ENCODE measurements at places on chromosomes 7 and 10. TPM values are rescaled to one million over a fixed set of nuclear protein-coding genes. Genes with fewer than 3 reads are reported as not detected.

GRCh38 chr7:157952050-157952667 lies 615.4 kb downstream of the DNAJB6 start:
- H3K27ac ChIP-seq = no peak overlapping the region
- H3K27me3 ChIP-seq = no peaks in the 10 kb centered on the region
- H3K4me1 ChIP-seq = no peaks in the 10 kb centered on the region
- no peak for DNase-seq
- H3K4me3 ChIP-seq = no peak overlapping the region

DNA sequence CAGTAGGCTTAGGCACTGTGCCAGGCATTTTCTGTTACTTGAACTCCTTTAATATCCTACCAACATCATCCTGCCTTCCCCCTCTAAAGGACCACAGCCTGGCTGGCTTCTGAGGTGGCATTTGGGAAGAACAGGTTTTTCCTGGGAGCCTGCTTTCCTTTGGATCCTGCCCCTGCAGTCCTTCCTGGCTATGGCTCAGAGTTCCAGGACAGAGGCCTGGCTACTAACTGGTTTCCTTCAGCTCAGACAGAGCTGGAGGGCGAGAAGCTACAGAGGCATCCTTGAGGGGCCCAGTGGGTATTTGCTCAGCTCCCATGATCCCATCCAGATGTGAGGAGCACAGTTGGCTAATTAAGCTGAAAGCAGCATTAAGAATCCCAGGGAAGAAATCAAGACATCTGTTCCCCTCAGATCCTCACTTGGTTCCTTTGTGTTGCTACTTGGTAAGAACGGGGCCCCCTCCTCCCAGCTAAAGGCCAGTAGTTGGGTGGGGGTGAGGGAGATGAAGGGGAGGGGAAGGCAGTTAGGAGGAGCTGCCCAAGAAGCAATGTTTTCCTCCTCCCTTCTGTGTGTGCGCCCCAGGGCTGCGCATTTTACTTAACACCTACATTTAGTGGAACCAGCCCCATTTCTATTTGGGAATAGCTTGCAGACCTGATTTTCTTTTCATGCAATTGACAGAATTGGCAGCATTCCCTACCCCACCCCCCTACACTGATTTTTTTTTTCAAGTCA lies 142.6 kb upstream of the SORCS3 start:
- no peaks in the 10 kb centered on the region for H3K4me1 ChIP-seq
- no peak overlapping the region for H3K27ac ChIP-seq
- H3K36me3 ChIP-seq = no peaks in the 10 kb centered on the region
- peaks cover 6% of the 10 kb centered on the region for H3K27me3 ChIP-seq

DNA sequence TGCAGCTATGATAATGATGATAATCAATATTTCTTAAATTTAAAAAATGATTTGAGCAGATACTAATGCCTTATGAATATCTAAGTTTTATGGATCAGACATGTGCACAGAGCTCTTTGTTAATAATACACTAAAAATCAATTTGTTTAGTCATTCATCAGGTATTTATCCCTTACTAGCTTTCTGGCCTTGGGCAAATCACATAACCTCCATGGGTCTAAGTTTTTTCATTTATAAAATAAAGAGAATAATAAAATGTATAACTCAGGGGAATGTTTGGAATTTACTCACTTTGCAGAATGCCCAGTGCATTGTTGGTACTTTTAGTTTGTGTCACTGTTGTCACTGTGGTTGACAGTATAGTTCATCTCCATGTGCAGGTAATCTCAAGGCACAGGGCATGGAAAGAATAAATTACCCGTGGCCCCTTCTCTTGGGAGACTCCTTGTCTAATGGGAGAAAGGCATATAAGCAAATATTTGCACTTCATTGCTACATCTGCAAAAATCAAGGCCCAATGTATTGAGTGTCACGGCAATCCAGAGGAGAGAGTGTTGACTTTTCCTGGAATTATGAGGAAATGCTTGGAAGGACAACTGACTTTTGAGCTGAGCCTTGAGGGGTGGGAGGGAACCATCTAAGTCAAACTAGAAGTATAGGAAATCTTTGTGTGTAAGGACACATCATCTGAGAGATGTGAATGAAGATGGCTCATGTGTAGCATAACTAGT lies 64.7 kb upstream of the CTTNBP2 start:
- no peaks in the 10 kb centered on the region for H3K36me3 ChIP-seq
- no peak overlapping the region for H3K4me3 ChIP-seq
- no peaks in the 10 kb centered on the region for H3K27me3 ChIP-seq
- DNase-seq = no peak
- H3K27ac ChIP-seq = no peak overlapping the region

- peak overlapping the region; percentile 77 for H3K4me3 ChIP-seq
- no peaks in the 10 kb centered on the region for H3K27me3 ChIP-seq
- peaks cover 26% of the 10 kb centered on the region for H3K4me1 ChIP-seq
- H3K27ac ChIP-seq = no peak overlapping the region
Observed at GRCh38 chr7:1569016-1569415, 816 bp downstream of the PSMG3 start.

DNA sequence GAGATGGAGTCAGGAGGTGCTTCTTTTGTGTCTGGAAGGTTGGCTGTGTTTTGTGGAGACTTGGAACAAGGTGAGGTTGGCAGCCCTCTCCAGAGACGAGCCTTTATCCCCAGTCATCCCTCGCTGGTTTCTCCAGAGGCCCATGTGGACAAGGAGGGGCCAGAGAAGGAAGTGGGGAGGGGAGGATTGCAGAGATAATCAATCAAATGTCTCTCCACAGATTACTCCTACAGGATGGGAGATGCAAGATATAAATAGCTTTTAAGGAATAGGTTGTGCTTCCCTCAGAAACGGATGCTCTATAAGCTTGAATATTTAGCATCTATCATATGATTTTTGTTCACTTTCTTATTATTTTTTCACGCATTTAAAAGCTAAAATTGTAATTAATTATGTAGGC lies 70.4 kb upstream of the VWDE start:
- H3K27ac ChIP-seq = no peak overlapping the region
- H3K36me3 ChIP-seq = no peaks in the 10 kb centered on the region
- H3K27me3 ChIP-seq = no peaks in the 10 kb centered on the region
- no peak for DNase-seq
- H3K4me3 ChIP-seq = no peak overlapping the region

DNA sequence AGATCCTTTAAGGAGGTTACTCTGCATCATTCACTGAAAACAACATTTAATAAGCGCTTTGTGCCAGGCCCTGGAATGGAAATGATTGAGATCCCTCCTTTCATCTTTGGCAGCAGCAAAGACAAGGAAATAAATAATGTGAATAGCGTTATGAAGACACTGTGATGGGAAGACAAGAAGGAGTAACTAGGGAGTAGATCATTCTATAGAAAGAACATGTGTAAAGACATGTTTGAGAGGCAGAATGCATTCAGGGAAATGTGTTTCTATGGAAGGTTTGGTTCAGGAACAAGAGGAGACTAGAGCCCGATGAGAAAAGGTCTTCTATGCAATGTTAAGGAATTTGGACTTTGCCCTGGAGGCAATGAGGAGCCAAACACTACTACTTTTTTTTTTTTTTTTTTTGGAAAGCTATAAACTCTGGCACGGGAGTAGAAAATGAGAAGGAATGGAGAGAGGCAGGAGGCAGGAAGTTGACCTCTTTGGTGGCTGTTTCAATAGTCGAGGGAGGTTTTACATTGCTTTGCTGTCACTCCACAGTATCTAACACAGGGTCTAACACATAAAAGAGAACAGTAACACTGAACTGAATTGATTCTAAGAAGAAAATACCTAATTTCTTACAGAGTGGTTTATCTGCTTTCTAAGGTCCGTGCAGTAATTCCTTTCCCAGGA lies 44.9 kb downstream of the SMURF1 start:
- DNase-seq = no peak
- no peaks in the 10 kb centered on the region for H3K36me3 ChIP-seq
- no peak overlapping the region for H3K4me3 ChIP-seq
- H3K4me1 ChIP-seq = peaks cover 19% of the 10 kb centered on the region

The SLC35G1 gene
- 2.2 TPM for total RNA-seq

DNA sequence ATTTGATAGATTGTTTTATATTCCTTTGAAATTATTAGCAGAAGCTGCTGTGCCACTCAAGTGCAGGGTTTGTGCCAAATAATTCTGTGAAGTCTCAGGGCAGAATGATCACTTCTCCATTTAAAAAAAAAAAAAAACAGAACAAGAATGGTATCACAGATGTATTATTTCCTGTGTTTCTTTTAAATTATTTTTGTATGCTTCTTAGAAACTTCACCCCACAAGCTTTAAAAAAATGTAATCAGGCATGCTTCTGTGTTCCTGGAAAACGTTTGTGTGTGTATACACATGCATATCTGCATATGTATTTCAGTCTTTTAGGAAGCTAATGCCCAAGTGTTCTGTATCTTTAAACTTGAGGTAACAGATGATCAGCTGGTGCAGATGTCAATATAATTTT lies 6.3 kb upstream of the CD36 start:
- H3K27ac ChIP-seq = peak overlapping the region; percentile 23
- H3K4me1 ChIP-seq = peaks cover 80% of the 10 kb centered on the region
- H3K27me3 ChIP-seq = no peaks in the 10 kb centered on the region
- no peak for DNase-seq

DNA sequence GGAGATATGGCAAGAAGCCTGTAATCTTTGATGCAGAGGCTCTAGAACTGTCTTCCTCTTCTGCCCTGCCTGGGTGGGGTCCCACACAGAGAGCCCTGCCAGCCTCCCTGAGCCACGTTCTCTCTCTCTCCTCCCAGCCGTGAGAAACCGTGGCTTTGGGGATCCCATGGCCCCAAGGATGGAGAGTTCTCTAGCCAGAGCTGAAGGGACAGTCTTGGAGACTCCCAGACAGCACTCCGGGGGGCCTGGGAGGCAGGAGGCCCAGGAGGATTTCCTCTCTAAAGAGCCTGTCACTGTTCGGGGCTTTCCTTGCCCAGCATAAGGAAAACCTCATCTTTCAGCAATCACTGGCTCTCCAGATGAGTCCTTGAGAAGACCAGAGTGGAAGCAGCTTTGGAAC lies 227.1 kb downstream of the ARHGAP12 start:
- no peaks in the 10 kb centered on the region for H3K27me3 ChIP-seq
- H3K4me3 ChIP-seq = no peak overlapping the region
- no peaks in the 10 kb centered on the region for H3K36me3 ChIP-seq
- no peak for DNase-seq

DNA sequence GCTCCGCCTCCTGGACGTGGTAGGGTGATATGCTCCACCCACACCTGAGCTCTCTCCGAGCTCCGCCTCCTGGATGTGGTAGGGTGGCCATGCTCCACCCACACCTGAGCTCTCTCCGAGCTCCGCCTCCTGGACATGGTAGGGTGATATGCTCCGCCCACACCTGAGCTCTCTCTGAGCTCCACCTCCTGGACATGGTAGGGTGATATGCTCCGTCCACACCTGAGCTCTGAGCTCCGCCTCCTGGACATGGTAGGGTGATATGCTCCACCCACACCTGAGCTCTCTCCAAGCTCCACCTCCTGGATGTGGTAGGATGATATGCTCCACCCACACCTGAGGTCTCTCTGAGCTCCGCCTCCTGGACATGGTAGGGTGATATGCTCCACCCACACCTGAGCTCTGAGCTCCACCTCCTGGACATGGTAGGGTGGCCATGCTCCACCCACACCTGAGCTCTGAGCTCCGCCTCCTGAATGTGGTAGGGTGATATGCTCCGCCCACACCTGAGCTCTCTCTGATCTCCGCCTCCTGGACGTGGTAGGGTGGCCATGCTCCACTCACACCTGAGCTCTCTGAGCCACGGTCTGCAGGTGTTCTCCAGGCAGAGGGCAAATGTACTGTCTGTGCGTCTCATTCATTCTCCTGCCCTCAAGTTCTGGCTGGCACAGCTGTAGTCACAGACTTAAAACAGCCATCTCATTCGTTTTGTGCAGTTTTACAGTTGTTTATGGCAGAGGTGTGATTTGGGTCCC lies 252.4 kb downstream of the DIP2C start:
- no peak overlapping the region for H3K4me3 ChIP-seq
- no peaks in the 10 kb centered on the region for H3K36me3 ChIP-seq
- no peaks in the 10 kb centered on the region for H3K27me3 ChIP-seq
- DNase-seq = no peak
- H3K4me1 ChIP-seq = no peaks in the 10 kb centered on the region
- no peak overlapping the region for H3K27ac ChIP-seq

The TMEM178B gene
- total RNA-seq = 37.3 TPM

- H3K27ac ChIP-seq = no peak overlapping the region
- H3K4me1 ChIP-seq = peaks cover 7% of the 10 kb centered on the region
- no peak for DNase-seq
- H3K27me3 ChIP-seq = no peaks in the 10 kb centered on the region
Observed at GRCh38 chr7:16951483-16952080, 69.8 kb upstream of the AGR3 start.

GRCh38 chr10:23692736-23693135 lies 253.9 kb downstream of the OTUD1 start:
- H3K4me1 ChIP-seq = peaks cover 22% of the 10 kb centered on the region
- H3K36me3 ChIP-seq = no peaks in the 10 kb centered on the region
- H3K27ac ChIP-seq = no peak overlapping the region
- peaks cover 74% of the 10 kb centered on the region for H3K27me3 ChIP-seq
- H3K4me3 ChIP-seq = no peak overlapping the region

- DNase-seq = no peak
- H3K27me3 ChIP-seq = no peaks in the 10 kb centered on the region
Observed at GRCh38 chr10:19839552-19839951, 23.3 kb downstream of the PLXDC2 start.

GRCh38 chr7:50626286-50626685 lies 61.1 kb upstream of the DDC start:
- no peak for DNase-seq
- H3K36me3 ChIP-seq = no peaks in the 10 kb centered on the region
- peaks cover 77% of the 10 kb centered on the region for H3K4me1 ChIP-seq
- no peak overlapping the region for H3K27ac ChIP-seq
- no peak overlapping the region for H3K4me3 ChIP-seq

DNA sequence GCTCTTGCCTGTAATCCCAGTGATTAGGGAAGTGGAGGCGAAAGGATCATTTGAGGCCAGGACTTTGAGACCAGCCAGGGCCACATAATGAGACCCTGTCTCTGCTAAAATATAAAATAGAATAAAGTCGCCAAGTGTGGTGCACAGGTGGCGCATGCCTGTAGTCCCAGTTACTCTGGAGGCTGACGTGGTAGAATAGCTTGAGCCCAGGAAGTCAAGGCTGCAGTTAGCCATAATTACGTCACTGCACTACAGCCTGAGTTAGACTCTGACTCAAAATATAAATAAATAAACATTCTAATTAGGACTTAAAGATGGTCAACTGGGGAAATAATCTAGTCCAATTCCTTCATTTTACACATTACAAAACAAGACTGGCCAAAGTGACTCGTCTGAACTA lies 768 bp downstream of the CHCHD2 start:
- no peak overlapping the region for H3K27ac ChIP-seq
- H3K4me1 ChIP-seq = peaks cover 12% of the 10 kb centered on the region
- no peak for DNase-seq
- no peaks in the 10 kb centered on the region for H3K27me3 ChIP-seq
- H3K4me3 ChIP-seq = peak overlapping the region; percentile 69

The LIPJ gene
- total RNA-seq = not detected

GRCh38 chr7:22333680-22334141 lies 23.2 kb downstream of the RAPGEF5 start:
- DNase-seq = no peak
- peaks cover 9% of the 10 kb centered on the region for H3K27me3 ChIP-seq
- no peaks in the 10 kb centered on the region for H3K4me1 ChIP-seq

DNA sequence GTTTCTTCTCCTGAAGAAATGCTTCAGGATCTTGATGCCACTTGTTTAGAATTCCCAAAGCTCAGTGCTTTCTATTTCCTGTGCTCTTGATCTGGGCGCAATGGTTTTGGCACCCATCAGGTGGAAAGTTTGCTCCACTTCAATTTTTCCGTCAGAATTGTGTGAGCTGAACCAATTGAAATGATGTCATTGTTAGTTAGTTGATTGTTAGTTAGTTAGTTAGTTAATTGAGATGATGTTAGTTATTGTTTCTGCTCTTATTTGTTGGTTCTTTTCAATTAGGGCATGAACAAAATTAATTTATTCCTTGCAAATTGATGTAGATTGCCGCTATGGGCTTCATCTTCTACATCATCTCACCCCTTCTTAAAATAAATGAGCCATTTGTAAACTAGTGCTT lies 252.6 kb downstream of the BAMBI start:
- H3K4me3 ChIP-seq = no peak overlapping the region
- no peaks in the 10 kb centered on the region for H3K27me3 ChIP-seq
- H3K4me1 ChIP-seq = peaks cover 21% of the 10 kb centered on the region
- no peak for DNase-seq
